ACHN (cell line): ENCODE measurements at places on chromosomes 4 and X.

- DNase-seq: no peak
These were observed 20.7 kb downstream of the TMA16 start for GRCh38 chr4:163515198-163515597.

- DNase-seq: no peak
These were observed 3.1 kb upstream of the FGF16 start for GRCh38 chrX:77444075-77444474.

DNA sequence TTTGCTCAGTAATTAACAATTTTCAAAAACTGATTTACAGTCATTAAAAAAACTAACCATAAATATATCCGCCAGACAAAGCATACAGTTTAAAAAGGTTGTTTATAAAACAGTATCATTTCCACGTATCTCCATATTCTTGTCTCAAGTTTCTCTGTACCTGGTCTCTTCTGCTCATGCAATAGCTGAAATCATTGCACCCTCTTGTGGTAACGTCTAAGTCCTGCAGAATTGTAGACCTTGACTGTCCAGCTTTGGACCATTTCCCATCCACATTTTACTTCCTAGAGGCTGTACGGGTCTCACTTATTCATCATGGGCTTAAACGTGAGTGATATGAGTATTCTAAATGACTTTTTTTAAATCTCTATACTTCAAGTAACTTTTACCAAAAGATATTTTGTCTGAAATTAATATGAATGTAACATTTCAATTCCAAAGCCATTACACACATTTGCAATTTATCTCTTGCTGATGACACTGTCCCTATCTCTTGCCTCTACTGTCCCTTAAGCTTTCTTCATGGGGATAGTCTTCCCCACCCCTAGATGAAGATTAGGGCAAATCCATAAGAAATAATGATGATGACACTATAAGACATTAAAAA, 118.5 kb downstream of the BTC start:
- DNase-seq: peak; percentile 75

DNA sequence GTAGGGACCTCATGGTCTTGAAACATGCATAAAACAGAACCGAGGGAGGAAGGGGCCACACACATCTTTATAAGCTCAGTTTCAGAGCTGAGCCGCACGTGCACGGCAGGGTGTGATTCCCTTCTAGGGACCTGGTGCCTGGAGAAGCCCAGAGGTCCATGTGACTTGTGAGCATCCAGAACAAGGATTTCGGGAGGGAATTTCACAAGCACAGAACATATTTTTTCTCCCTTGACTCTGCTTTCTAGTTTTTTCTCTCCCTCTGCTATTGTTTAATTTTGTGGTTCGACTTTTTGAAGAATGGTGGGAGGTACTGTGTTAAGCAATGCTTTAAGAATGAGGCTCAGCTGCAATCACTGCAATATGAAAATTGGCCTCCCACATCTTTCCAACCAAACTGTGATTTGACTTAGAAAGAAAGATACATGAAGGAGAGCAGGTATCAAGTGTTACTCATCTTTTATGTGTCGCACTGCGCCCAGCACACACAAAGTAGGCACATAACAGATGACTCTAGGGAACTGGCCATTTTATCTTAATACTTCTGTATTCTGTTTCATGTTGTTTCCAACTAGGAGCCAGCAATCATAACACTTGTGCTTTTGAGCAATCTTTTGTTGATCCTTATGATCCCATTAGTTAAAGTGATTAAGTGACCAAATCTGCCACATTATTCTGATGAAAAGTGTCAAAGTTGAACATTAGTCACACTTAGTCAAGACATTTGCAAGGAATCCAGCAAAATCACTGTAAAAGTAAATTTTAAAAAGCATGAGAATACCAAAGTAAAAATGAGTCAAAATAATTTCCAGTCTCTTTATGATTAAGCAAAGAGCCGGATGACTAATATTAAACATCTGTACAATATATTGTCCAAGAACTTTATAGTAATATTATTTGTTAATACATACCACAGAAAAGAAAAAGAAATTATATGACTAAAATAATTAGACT, 86.4 kb downstream of the SHISA3 start:
- DNase-seq: no peak

- DNase-seq: no peak
These were observed 58.0 kb upstream of the SHOX start for GRCh38 chrX:572538-573124.

GRCh38 chr4:139844459-139845036, 178.9 kb downstream of the MGST2 start:
- DNase-seq: no peak

DNA sequence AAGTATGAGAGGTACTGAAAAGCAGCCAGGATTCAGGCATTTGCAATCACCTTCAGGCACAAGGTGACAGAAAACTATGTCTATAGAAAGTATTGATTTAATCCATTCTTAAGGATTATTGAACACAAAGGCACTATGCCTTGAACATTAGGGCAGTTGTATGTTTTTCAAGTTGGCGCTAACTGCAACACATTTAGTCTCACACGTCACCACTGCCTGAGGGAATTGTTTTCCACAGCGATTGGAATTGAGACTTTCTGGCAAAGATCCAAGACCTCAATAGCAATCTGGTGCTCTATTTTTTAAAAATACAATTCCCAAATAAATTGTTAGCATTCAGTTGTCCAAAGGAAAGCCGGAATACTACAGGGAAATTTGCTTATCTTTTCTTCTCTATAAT, 52.7 kb upstream of the FTHL17 start:
- no peak for DNase-seq

GRCh38 chr4:165506849-165507248, 128.0 kb downstream of the CPE start:
- no peak for DNase-seq

GRCh38 chr4:144614850-144615585, 30.9 kb upstream of the HHIP start:
- DNase-seq: no peak

- no peak for DNase-seq
These were observed 22.8 kb downstream of the AGA start for GRCh38 chr4:177419434-177419833.

DNA sequence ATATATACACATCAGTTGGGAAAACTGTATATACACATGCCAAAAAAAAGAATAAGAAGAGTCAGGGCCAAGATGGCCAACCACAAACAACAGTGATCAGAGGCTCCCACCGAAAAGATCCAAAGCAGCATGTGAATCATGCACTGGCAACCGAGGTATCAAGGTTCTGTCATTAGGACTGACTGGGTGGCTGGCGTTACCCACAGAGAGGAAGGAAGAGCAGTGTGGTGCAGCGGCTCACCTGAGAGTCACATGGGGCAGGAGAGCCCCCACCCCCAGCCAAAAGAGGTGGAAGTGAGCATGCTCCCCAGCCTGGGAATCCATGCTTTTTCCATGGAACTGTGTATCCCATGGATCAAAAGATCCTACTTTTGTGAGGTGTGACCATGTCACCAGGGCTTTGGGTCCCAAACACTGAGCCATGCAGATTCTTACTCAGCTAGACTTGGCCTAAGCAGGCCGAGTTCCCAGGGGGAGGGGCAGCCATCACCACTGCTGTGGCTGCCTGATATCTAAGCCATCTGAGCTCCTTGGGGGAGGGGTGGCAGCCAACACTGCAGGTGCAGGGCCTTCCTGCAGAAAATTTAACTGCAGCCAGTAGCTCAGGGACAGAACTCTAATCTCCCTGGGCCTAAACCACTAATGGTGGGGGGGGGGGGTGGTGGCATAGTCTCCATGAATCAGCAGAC, 52.8 kb downstream of the P2RY10 start:
- no peak for DNase-seq

GRCh38 chr4:94349193-94349592, 6.6 kb upstream of the HPGDS start:
- no peak for DNase-seq

- peak; percentile 89 for DNase-seq
These were observed 224.0 kb downstream of the APBB2 start for GRCh38 chr4:40990236-40990898.

DNA sequence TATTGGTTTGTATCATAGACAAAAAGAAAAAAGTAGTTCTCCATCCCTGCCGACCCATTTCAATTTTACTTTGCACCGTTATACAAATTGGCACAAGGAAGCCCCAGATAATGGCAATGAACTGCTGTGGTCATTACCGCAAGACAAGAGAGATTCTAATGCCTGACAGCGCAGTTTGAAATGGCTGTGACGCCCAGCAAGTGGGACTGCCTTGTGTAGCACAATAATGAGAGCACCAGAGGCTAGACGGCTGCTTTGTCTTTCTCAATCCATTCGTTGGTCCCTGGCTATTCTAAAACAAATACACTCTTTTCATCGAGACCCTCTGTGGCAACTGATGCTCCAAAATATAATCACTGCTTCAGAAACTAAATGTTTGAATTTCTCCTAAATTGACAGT, 192.4 kb upstream of the NEIL3 start:
- DNase-seq: no peak

GRCh38 chrX:151725338-151725614, 9.3 kb upstream of the CNGA2 start:
- DNase-seq: no peak

GRCh38 chr4:59570860-59571476, 1629.2 kb upstream of the ADGRL3 start:
- no peak for DNase-seq

DNA sequence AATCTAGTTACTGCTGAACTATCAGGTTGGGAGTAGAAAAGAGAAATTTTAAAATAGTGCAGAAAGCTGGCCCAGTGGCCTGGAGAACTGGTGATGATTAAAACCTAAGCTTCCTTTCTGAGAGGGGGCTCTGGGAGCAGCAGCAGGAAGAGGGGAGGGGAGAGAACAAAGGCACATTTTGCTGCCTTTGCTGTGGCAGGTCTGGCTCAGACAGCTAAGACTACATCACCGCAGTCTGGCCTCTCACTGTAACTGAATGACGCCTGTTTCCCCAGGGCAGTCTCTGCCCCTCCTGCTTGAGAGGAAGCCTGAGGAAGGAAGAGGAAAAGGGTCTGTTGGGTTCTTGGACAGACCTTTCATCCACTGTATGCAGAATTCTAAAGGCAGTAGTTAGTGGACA, 148.5 kb downstream of the FRAS1 start:
- DNase-seq: no peak

- no peak for DNase-seq
These were observed 31.3 kb downstream of the FAM241A start for GRCh38 chr4:112176596-112176995.

DNA sequence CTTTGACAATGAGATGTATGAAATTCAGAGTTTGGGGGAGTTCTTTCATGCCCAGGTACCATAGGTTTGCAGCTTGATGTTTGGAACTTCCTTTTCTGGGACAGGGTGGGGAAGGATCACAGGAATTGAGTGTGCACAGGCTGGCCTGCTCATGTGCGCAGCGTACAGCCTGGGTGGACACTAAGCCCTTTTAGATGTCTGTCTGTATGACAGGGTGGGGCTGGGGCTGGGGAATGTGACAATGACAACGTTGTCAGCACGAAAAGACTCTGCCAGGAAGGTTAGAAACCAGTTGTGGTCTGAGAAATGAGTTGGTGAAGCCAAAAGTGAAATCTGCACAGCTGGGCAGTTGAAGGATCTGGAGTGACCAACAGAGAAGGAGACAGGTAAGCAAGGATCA, 47.4 kb downstream of the WWC2 start:
- no peak for DNase-seq

DNA sequence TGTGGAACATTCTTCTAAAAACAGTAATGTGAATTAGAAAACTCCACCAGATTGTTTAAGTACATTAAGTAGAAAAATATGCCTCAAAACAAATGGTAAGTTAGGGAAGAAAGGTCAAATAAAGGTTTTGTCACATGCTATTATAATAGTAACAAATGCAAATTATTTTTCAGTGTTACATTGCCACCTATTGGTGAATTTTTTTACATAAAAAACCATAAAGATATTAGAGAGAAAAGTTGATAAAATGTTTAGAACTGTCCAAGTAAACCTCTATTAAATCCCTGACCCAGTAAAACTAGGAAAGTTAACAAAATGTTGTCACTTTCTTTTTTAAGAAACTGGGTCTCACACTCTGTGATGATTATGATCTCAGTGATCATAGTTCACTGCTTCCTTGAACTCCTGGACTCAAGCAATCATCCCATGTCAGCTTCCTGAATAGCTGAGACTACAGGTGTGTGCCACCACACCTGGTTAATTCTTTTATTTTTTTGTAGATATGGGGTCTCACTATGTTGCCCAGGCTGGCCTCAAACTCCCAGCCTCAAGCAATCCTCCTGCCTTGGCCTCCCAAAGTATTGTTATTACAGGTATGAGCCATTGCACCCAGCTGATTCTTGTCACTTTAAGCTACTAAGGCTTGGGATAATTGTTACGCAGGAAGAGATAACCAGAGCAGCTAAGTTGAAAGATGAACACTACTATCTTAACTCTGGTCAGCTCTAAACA, 157.6 kb downstream of the ATRX start:
- peak; percentile 0 for DNase-seq

DNA sequence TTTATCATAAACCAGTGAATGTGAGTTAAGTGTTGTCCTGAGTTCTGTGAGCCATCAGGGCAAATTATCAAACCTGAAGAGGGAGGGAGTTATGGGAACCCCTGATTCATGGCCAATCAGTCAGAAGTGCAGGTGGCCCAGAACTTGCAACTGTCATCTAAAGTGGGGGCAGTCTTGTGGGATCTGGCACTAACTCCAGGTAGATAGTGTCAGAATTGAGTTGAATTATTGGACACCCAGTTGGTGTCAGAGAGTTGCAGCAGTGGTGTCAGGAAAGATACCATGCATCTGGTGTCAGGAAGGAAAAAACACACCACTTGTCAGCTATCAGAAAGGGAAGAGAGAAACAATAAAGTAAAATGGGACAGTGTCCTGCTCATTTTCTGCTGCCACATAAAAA, 8.4 kb downstream of the CORIN start:
- no peak for DNase-seq

DNA sequence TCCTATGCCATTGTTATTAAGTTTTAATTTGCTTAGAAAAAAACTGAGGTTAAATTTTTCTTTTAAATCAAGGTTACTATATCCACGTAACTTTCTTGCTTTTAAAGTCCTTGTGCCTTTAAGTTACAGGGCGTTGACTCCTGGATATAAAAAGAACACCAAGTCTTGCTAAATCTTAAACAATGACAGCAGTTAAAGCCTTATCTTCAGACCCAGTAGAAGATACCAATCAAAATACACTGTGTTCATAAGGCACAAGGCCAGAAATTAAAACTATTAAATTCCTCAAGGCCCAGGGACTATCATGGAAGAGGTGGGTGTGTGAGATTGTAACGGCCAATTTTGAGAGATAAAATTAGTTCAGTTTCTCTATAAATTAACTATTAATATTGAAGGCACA, 60.4 kb downstream of the PAGE2 start:
- no peak for DNase-seq

DNA sequence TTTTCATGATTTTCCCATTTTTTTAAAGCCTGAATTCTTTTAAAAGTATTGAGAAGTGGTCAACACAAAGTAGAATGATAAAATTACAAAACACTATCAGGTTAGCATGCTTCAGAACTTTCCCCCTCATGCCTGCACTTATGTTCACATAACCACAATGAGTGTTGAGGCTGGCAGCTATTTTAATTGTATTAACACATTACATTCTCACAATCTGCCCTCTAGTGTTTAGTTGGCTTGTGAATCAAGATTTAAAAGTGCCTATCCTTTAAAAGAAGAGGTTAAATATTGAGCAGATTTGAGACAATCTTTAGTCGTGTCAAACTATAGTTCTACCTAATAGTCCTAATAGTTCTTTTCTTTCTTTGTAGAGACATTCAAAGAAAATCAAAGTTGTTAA, 93.6 kb upstream of the NAP1L5 start:
- peak; percentile 58 for DNase-seq
